T-helper 17 cell (primary cell): ENCODE measurements at places on chromosomes 7 and 10.

- H3K27me3 ChIP-seq: no peaks in the 10 kb centered on the region
- no peak overlapping the region for H3K4me3 ChIP-seq
- no peak overlapping the region for H3K27ac ChIP-seq
- no peak for DNase-seq
Measured at GRCh38 chr10:64345856-64346255, 824.7 kb downstream of the REEP3 start.

DNA sequence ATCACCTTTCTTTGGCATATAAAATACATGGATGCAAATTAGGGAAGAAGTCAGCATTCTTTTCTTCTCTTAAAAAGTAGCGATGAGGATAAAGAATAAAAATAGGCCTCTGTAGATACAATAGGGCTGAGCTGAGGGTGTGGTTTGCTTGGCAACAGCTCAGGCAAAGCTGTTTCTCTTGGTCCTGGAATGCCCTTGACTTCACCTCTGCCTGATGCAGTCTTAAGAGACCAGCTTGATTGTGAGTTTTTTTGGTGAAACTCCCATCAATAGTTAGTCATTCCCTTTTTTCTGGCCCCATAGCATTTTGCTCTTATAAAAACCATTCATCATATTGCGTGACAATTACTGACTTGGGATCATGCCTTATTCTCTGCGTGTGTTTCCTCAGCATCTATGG is 42.1 kb upstream of the MKLN1 start:
- no peaks in the 10 kb centered on the region for H3K4me1 ChIP-seq
- H3K4me3 ChIP-seq: no peak overlapping the region
- no peak overlapping the region for H3K27ac ChIP-seq

DNA sequence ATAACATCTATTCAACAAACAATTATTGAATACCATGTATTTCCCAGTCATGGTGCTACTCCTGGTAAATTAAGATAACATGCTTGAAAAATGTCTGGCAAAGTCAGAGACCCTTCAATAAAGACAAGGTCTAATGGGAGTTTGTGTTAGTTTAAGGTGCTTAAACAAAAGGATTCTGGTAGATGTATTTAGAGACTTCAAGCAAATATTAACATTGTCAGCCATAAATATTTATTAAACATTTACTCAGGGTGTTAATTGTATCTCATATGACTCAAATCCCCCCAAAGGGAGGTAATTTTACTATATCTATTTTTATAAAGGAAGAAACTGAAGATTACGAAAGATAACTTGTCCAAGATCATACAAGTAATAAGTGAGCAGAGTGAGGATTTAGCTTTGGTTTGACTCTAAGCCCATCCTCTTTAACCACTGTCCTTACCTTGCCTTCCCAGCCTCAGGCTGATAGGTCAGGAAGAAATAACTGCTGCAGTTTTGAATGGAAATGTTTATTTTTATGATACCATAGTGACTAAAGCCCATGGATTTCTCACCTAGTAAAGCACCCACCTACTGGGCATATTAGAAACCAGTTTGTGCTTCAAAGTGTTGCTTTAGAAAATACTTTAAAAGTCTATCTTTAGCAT is 215.4 kb downstream of the COBL start:
- H3K27ac ChIP-seq: no peak overlapping the region
- H3K36me3 ChIP-seq: no peaks in the 10 kb centered on the region
- DNase-seq: no peak
- H3K4me3 ChIP-seq: no peak overlapping the region
- peaks cover 2% of the 10 kb centered on the region for H3K4me1 ChIP-seq
- H3K27me3 ChIP-seq: peaks cover 10% of the 10 kb centered on the region

- H3K36me3 ChIP-seq: no peaks in the 10 kb centered on the region
- H3K4me3 ChIP-seq: no peak overlapping the region
- no peak overlapping the region for H3K27ac ChIP-seq
- H3K27me3 ChIP-seq: peaks cover 68% of the 10 kb centered on the region
Measured at GRCh38 chr7:43140186-43140585, 27.7 kb downstream of the HECW1 start.

- H3K4me1 ChIP-seq: no peaks in the 10 kb centered on the region
- no peak overlapping the region for H3K27ac ChIP-seq
- H3K27me3 ChIP-seq: no peaks in the 10 kb centered on the region
- no peak for DNase-seq
- peaks cover 8% of the 10 kb centered on the region for H3K36me3 ChIP-seq
Measured at GRCh38 chr7:30493228-30493627, 11.4 kb downstream of the GGCT start.

GRCh38 chr10:22372917-22373316 is 27.6 kb downstream of the SPAG6 start:
- H3K27ac ChIP-seq: no peak overlapping the region
- H3K36me3 ChIP-seq: no peaks in the 10 kb centered on the region
- DNase-seq: no peak
- H3K4me3 ChIP-seq: no peak overlapping the region

GRCh38 chr10:58631715-58632114 is 119.0 kb downstream of the BICC1 start:
- H3K27ac ChIP-seq: no peak overlapping the region
- DNase-seq: no peak
- H3K36me3 ChIP-seq: no peaks in the 10 kb centered on the region

DNA sequence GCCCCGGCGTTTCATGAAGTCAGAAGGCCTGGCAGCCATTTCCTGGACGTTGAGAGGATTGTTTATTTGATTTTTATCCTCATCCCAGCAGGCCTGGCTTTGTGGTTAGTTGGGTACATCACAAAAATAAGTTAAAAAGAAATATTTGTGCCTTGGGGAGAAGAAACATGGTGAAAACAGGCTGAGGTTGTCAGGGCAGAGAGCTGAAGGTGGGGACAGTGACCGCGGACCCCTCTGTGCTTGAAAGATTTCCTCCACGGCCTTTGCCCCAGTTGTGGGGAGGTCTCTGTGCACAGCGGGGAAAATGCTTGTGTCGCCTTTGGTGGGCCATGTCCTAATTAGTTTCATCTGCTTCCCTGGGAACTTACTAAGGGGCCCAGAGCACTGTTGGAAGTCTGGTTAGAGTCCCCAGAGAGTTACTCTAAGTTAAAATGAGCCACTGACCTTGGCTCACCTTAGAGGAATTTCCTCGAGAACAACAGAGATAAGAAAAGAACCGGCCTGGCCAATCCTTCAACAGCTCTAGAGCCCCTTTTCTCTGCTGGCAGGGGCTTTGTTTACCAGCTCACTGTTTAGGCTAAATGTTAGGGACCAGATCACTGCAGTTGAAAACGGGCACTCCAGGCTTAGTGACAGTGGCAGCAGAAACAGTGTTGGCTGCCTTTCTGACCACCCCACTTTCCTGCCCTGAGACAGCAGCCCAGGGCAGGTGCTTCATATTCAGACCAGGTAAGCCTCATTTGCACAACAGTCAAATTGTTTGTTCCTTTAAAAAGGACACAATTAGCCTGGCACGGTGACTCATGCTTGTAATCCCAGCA is 37.9 kb downstream of the CRCP start:
- no peak for DNase-seq
- no peaks in the 10 kb centered on the region for H3K27me3 ChIP-seq
- H3K4me1 ChIP-seq: peaks cover 14% of the 10 kb centered on the region
- H3K27ac ChIP-seq: peak overlapping the region; percentile 32
- H3K36me3 ChIP-seq: peaks cover 11% of the 10 kb centered on the region

DNA sequence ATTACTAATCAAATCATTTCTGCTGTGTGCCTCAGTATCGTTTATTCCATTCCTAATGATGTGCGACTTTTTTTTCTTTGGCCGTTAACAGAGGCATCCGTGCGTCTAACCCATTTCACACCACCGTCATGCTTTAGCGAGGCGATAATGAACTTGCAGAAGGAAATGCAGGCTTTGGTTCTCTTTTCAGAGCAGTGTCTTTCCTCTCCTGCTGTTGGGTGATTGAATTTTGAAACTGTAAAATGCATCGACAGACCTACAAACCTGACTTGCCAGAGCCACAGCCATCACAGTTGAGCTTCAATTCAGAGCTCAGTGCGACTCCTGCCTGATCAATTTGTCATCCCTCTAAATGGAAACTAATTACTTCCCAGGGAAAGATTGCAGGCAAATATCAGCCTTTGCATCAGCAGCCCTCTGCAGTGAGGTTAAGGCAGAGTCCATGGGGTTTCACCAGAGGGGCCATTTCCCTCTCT is 486.0 kb upstream of the GALNT17 start:
- no peak for DNase-seq
- no peaks in the 10 kb centered on the region for H3K27me3 ChIP-seq
- no peaks in the 10 kb centered on the region for H3K36me3 ChIP-seq
- peaks cover 7% of the 10 kb centered on the region for H3K4me1 ChIP-seq

GRCh38 chr7:112162142-112162766 is 43.9 kb downstream of the DOCK4 start:
- H3K27ac ChIP-seq: no peak overlapping the region
- H3K4me3 ChIP-seq: no peak overlapping the region
- peaks cover 18% of the 10 kb centered on the region for H3K27me3 ChIP-seq
- no peaks in the 10 kb centered on the region for H3K36me3 ChIP-seq
- no peak for DNase-seq

DNA sequence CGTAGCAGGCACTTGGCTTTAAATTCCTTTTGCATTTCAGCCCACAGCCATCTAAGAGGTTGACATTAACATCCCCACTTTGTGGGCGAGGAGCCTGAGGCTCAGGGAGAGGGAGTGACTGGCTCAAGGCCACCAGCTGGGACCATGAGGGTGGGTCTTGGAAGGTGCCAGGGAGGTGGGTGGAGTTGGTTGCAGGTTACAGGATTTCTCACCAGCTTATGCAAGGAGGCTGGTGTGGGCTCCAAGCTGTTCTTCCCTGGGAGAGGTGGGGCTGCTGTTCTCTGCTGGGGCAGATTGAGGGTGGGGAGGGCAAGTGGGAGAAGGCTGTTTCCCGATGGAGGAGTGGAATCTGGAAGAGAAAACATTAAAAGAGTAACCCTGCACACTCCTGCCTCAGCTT is 14.1 kb upstream of the C10orf95 start:
- H3K4me1 ChIP-seq: peaks cover 24% of the 10 kb centered on the region
- no peaks in the 10 kb centered on the region for H3K36me3 ChIP-seq
- H3K27me3 ChIP-seq: no peaks in the 10 kb centered on the region
- no peak overlapping the region for H3K4me3 ChIP-seq

DNA sequence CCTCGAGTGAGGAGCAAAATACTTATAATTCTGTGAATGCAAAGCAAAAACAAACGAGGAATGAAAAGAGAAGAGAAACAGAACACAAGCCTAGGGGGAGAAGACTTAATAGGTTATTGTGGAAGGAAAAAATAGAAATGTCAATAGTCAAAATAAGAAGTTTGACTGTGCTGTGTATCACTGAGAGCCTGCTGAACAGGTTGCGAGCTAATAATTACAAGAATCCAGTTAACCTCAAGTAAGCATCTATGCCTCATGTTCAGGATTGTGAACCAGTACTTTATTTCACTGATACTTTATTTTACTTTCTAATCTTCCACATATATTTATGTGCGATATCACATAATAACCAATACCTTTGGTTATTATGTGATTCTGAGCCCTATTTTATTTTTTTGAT is 316.7 kb downstream of the OTUD1 start:
- no peaks in the 10 kb centered on the region for H3K36me3 ChIP-seq
- H3K4me3 ChIP-seq: no peak overlapping the region
- no peaks in the 10 kb centered on the region for H3K4me1 ChIP-seq
- H3K27ac ChIP-seq: no peak overlapping the region

GRCh38 chr7:30983914-30984247 is 20.1 kb downstream of the GHRHR start:
- no peak overlapping the region for H3K27ac ChIP-seq
- peaks cover 64% of the 10 kb centered on the region for H3K27me3 ChIP-seq
- DNase-seq: no peak
- H3K4me3 ChIP-seq: peak overlapping the region; percentile 78

GRCh38 chr7:140231771-140232491 is 55.1 kb upstream of the KDM7A start:
- no peaks in the 10 kb centered on the region for H3K36me3 ChIP-seq
- H3K27me3 ChIP-seq: no peaks in the 10 kb centered on the region
- H3K27ac ChIP-seq: peak overlapping the region; percentile 99
- no peak for DNase-seq
- peaks cover 24% of the 10 kb centered on the region for H3K4me1 ChIP-seq

- H3K36me3 ChIP-seq: peaks cover 2% of the 10 kb centered on the region
- H3K4me1 ChIP-seq: peaks cover 23% of the 10 kb centered on the region
- H3K27me3 ChIP-seq: no peaks in the 10 kb centered on the region
- H3K4me3 ChIP-seq: peak overlapping the region; percentile 91
- peak overlapping the region; percentile 98 for H3K27ac ChIP-seq
Measured at GRCh38 chr10:102641402-102641801, 2.9 kb upstream of the TRIM8 start.

DNA sequence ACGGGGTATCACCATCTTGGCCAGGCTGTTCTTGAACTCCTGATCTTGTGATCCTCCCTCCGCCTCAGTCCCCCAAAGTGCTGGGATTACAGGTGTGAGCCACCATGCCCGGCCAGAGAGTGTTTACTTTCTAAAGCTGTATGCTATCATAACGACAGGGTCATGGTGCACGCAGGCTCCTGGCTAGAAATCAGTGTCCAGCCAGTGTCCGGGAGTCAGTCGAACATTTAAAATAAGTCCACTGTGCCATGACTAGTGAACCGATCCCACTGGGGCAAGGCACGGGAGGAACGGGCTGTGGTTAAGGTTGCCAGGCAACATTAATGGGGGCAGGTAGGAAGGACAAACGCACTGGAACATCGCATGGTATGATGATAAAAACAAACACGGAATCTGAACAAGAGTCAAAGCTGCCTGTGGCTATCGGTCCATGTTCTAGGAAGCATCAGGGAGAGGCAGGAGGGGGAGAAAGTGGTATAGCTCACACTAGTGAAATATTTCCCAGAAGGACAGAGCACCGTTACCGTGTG is 89.0 kb upstream of the SEPHS1 start:
- no peak for DNase-seq
- peaks cover 13% of the 10 kb centered on the region for H3K4me1 ChIP-seq
- peaks cover 45% of the 10 kb centered on the region for H3K27me3 ChIP-seq

GRCh38 chr10:131437556-131438475 is 126.3 kb upstream of the TCERG1L start:
- H3K27me3 ChIP-seq: peaks cover 21% of the 10 kb centered on the region
- no peak for DNase-seq
- no peak overlapping the region for H3K4me3 ChIP-seq
- H3K4me1 ChIP-seq: no peaks in the 10 kb centered on the region

DNA sequence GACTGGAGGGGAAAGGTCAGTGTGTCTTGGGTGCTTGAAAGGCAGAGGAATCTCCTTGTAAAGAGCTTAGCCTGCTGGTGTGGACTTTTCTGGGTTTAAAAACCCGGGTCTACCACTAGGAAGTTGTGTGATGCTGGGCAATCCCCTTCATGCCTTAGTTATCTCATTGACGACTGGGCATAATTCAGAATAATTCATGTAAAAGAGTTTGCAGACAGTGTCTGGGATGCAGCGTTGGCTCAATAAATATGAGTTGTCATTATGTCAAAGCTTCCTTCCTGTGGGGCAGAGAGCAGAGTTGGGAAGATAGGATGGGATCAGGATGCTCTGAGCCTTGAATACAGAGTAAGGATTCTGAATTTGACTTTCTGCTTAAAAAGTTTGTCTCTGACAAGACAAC is 196.4 kb downstream of the ADRA2A start:
- H3K4me1 ChIP-seq: no peaks in the 10 kb centered on the region
- H3K36me3 ChIP-seq: no peaks in the 10 kb centered on the region
- DNase-seq: no peak
- no peak overlapping the region for H3K4me3 ChIP-seq
- H3K27ac ChIP-seq: no peak overlapping the region
